Tibial nerve (tissue), 4 donors: ENCODE measurements at places on chromosomes 2 and 18.

GRCh38 chr2:395886-396285, 108.0 kb upstream of the ALKAL2 start:
- DNase-seq = no peak

- peak; percentile 35 for DNase-seq
These were observed 669 bp downstream of the LNPK start for GRCh38 chr2:176001281-176001915.

DNA sequence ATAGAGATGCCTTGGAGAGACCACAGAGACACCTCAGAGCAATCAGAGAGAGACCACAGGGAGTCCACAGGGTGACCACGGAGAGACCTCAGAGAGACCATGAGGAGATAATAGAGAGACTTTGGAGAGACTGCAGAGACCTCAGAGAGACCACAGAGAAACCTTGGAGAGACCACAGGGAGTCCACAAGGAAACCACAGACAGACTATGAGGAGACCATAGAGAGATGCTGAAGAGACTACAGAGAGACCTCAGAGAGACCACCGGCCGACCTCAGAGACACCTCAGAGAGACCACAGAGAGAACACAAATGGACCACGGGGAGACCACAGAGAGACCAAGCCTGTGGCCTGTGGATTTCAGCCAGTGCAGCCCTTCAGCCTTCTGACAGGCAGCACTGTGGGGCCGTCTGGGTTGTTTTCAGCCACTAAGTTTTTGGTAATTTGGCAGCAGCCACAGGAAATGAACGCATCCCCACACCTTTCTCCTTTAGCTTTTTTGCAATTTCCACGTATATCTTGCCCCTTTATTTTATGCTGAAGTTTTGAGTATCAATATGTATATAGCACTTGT, 11.4 kb upstream of the TMEM18 start:
- DNase-seq = no peak

DNA sequence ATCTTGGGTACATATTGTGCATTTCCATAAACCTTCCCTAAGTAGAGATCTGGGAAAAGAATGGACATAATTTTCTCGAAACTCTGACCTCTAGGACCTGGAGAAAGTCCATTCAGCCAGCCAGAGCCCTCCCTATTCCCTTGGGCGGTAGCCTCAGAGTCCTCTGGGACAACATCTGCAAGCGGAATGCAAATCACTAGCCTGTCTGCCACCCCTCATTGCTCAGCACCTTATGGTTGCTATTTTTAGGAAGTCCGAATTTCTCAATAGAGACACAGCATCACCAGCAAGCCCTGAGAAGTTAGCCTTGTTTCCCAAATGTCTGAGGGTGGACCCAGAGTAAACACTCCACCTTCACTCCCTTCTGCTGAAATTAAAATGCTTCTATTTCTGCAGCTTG, 17.6 kb upstream of the CD28 start:
- DNase-seq = peak; percentile 61

GRCh38 chr2:152542995-152543481, 174.2 kb downstream of the PRPF40A start:
- DNase-seq = no peak

- DNase-seq = no peak
These were observed 24.3 kb upstream of the ID2 start for GRCh38 chr2:8657423-8658062.

- DNase-seq = no peak
These were observed 167.6 kb downstream of the INSIG2 start for GRCh38 chr2:118255771-118256372.

DNA sequence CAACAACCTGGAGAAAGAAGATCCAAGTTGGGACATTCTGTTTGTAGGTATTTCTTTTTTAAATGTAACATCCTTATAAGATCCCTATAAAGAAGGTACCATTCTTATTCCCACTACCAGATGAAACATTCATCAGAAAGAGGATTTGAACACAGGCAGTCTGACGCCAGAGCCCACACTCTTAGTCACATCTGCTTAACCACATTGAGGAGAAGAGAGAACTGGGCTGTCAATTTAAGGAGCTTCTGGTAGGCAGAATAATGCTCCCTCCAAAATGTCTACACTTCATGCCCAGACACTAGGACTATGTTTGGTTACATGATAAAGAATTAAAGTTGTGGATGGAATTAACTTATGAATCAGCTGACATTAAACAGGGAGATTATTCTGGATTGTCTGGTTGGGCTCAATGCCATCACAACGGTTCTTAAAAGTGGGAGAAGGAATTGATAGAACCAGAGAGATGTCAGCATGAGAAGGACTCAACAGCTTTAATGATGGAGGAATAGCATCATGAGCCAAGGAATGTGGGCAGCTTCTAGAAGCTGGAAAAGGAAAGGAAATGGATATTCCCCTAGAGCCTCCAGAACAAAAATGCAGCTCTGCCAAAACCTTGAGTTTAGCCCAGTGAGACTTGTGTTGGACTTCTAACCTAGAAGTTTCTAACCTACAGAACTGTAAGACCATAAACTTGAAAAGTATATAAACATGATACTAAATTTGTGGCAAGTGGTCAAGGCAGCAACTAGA, 82.2 kb downstream of the KLF7 start:
- no peak for DNase-seq

DNA sequence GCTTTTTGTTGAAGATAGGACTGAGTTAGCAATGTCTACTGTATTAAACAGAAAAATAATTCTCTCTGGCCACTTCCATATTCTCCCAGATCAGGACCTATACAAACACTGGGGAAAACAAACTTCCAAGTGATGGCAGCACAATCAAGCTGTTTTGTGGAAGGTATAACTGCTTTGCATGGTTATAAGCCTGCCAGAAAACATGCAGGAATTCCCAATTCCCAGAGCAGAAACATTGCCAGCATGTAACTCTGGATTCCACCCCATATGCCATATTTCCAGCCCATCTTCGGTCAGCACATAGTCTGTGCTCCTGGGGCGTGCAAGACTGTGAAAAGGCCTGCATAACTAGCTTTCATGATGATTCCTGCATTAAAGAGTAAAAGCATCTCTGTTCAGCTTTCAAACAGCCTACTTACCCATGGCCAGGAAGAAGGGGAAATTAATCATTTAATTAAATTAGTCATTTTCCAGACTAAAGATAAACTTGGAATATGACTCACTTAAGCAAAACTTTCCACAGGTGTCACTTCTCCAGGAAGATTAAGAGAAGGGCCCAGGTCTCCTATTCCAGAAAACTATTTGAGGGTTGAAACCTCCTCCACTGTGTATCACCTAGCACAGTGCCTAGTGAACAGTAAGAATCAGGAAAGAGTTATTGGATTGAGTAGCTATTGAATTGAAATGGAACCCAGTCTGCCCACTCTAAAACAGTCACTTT, 280.5 kb downstream of the NRXN1 start:
- DNase-seq = no peak

DNA sequence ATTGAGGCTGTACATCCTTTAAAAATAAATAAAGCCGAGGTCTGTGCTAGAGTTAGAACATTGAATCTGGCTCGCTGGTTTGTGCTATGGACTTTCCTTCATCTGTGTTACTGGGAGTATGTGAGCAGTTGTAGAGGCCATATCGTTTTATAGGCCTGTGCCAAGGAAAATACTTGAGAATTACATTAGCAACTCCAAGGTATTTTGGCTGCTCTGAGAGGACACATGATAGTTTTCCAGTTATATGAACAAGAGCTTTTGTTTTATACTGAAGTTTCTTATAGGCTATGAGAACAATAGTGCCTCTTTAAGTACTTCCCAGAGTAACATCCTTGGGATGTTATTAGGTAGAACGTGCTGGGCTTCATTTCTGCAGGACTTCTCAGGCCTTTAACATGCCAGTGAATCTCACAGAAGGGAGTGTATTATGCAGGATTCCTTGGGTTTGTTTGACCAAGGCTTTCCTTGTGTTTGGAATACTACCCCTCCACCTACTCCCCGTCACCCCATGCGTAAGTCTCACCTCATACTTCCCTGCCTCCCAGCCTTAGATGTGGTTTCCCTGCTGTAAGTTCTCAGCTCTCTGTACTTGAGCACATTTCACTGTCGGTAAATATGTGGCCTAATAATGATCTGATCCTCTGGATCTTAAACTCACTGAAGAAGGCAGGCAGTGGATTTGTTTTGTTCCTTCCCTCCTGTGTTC, 21.0 kb downstream of the TCF7L1 start:
- no peak for DNase-seq

- DNase-seq = no peak
These were observed 525.4 kb downstream of the PIK3C3 start for GRCh38 chr18:42480441-42480840.

DNA sequence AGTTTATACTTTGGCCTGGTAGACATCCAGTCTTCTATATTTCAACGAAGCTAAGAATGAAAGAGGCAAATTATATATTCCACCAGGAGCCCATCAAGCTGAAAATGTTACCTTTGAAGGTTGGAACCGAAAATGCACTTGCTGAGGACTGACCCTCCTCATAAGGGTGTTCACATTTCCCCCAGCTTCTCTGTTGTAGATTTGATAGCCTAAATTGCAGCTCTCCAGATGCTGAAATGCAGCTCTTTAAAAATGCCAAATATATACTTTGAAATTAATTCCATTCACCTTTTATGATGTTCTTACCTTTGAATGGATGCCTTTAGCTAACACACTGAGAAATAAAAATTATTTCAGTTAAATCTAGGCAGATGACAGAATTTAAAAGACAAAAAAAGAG, 1.8 kb upstream of the FIGN start:
- DNase-seq = no peak

- DNase-seq = no peak
These were observed 21.4 kb downstream of the MYL12B start for GRCh38 chr18:3283253-3283863.

DNA sequence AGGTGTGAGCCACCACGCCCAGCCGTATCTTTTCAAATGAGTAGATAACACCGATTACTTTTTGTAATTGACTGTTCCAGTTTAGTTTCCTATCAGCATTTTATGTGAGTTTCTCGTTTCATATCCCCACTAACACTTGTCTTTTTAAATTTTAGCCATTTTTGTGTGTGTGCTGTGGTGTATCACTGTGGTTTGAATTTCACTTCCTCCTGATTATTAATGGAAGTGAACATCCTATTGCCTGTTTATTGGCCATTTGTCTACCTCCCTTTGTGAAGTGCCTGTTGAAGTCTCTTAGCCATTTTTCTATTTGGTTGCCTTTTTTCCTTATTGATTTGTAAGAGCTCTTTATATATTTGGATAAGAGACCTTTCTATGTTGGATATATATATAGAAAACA, 91.7 kb upstream of the STON1 start:
- DNase-seq = no peak
